ENCODE measurements at places on chromosomes 12 and 14. TPM values are rescaled to one million over a fixed set of nuclear protein-coding genes. Genes with fewer than 3 reads are reported as not detected.

DNA sequence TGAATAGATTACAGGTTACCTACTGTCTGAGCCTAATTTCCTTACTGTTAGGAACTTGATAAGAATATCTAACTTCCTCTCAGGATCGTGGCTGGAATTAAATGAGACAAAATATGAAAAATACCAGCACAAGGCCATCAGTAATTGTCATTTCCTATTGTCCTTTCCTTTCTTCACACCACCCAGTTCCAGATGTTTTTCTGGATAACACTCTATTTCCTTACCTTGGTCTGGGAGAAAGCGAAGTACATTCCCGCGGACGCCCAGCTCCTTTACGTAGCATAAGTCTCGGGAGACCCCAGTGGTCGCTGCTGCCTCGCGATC lies 376 bp downstream of the GDF3 start:
- no peak for DNase-seq

GRCh38 chr12:1879633-1880032 lies 38.8 kb downstream of the CACNA2D4 start:
- no peak for DNase-seq

GRCh38 chr12:108630481-108631207 lies 3.0 kb downstream of the SELPLG start:
- DNase-seq = peak; percentile 52

Gene NRXN3
- 0.03 TPM for total RNA-seq

Data from SK-MEL-5 (cell line).